Activated naive CD8-positive, alpha-beta T cell treated with anti-CD3 and anti-CD28 coated beads for 36 hours (primary cell): ENCODE measurements at places on chromosomes 5 and 9. TPM values are rescaled to one million over a fixed set of nuclear protein-coding genes. Genes with fewer than 3 reads are reported as not detected.

DNA sequence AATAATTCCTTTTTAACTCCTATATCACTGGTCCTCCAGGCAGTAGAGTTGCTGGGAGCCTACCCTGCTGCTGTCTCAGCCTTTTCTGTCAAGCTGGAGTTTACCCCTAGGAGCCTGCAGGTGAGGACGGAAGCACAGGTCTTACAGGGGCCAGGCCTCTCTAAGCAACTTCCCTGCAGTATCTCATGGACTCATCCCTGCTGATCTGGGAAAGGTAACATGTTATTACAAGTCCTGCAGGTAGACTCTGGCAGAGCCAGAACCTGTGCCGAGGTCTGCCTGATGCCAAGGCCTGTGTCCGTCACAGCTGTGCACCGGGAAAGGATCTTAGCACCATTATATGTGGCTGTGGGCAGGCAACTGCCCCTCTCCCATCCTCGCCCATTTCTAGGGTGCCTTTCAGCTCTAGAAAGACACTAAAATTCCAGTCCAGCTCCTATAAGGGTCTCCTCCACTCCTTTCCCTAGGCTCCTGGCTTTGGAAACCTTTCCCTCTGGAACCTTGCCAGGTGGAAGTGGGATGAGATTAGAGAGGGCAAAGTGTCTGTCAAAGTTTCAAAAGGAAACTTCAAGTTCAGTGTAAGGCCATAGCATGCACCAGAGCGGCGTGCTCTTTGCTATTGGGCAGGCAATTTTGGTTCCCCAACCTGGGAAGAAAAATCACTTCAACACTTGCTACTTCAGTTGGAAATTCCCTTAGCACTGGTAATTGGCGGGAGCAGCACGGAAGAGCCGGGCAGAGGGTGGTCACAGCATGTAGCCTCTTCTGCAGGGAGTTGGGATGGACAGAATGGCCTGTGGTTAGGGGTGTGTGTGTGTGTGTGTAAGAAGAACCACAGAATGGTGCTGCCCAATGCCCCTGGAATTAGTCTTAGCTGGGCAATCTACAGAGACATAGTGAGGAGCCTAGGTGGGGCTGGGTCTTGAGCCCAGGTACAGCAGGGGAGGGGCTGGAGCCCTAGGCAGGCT, 17.5 kb downstream of the TMEM171 start:
- DNase-seq: no peak

CCL27 gene
- 0.82 TPM for total RNA-seq

GRCh38 chr9:108434502-108434901, 421.3 kb downstream of the ACTL7B start:
- no peak for DNase-seq

DNA sequence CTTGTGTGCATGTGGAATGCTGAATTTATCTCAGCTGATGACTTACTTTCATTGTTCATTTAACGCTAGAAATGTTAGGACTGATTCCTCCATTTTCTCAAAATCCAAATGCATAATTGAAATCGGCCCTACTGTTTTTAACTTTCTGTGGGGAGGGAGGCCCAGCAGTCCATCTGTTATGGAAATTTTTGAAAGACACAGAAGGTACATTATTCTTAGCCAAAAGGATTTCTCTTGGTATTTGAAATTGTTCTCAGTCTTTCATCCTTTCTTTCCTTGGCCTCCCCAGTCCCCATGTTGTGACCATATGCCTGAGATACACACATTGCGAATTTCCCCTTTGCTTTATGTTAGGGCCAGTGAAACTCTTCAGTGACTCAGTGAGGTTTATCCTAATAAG, 549.9 kb downstream of the IRX1 start:
- no peak for DNase-seq

DNA sequence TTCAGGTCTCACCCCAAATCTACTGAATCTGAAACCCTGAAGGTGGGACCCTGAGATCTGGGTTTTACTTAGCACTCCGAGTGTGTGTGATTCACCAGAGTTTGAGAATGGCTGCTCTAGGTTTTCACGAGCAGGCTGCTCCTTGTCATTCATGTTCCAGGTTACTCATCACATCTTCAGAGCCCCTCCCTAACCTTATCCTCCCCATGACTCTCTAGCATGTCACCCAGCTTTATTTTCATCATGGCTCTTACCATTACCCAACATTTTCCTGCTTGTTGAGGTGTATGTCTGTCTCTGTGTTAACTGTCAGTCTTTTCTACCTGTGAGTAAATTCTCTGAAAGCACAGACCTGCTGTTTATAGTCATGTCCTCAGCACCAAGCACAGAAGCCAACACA, 319.2 kb downstream of the NSG2 start:
- no peak for DNase-seq

GRCh38 chr5:56350597-56351170, 117.6 kb upstream of the ANKRD55 start:
- no peak for DNase-seq

DNA sequence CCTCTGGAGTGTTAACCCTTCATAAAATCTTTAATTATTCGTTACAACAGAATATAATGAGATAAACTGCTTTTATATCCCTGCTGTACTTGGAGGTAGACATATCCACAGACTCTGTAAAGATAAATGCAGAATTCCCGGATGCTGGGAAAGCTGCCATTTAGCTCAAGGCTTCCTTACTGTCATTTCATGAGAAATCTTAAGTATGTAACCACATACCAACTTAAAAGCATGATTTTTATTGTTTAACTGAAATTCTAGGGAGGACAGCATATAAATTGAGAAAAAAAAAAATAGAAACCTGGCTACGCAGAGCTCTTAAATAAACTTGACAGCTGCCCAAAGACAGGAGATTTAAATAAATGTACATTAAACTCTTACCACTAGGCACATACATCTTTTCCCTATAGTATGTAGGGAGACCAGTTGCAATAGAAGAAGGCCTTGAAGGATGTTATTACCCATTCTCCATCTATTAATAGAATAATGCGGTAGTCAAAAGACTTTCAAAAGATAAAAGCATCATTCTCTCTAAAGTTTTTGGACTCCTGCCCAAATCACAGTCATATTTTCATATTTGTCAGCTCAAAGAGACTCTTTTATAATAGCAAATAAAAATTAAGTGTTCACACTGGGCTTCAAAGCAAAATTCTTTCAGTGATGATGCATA, 373.8 kb downstream of the NDUFS4 start:
- DNase-seq: no peak

DNA sequence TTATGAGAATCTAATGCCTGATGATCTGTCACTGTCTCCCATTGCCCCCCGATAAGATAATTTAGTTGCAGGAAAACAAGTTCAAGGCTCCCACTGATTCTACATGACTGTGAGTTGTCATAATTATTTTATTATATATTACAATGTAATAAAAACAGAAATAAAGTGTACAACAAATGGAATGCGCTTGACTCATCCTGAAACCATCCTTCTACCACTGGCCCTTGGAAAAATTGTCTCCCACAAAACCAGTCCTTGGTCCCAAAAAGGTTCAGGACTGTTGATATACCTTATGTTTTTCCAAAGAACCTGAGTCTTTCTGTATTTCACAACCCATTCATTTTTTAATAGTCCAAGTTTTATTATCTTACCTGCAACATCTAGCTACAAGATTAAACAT, 403.5 kb downstream of the TAF11L14 start:
- DNase-seq: no peak

- no peak for DNase-seq
These were observed 98.3 kb downstream of the NFIB start for GRCh38 chr9:14215614-14216013.
